ENCODE measurements at places on chromosomes 13 and 19.
A peak's percentile ranks its signal among the peaks of the same experiment; 100 is the strongest.

- no peak for DNase-seq
Measured at GRCh38 chr13:56886398-56886797, 254.3 kb upstream of the PRR20A start.

GRCh38 chr13:59946944-59947343 is 216.8 kb downstream of the DIAPH3 start:
- no peak for DNase-seq

GRCh38 chr13:26688286-26688685 is 72.3 kb downstream of the GPR12 start:
- no peak for DNase-seq

- DNase-seq, result no peak
Measured at GRCh38 chr13:109773276-109773675, 13.1 kb downstream of the IRS2 start.

DNA sequence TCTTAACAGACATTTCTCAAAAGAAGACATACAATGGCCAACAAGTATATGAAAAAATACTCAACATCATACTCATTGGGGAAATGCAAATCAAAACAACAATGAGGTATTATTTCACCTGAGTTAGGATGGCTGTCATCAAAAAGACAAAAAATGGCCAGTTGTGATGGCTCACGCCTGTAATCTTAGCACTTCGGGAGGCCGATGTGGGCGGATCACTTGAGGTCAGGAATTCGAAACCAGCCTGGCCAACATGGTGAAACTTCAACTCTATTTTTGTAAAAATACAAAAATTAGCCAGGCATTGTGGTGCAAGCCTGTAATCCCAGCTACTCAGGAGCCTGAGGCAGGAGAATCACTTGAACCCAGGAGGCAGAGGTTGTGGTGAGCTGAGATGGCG is 22.0 kb downstream of the CEACAM16 start:
- no peak for DNase-seq

- no peak for DNase-seq
Measured at GRCh38 chr19:48833977-48834376, 2.3 kb downstream of the HSD17B14 start.

DNA sequence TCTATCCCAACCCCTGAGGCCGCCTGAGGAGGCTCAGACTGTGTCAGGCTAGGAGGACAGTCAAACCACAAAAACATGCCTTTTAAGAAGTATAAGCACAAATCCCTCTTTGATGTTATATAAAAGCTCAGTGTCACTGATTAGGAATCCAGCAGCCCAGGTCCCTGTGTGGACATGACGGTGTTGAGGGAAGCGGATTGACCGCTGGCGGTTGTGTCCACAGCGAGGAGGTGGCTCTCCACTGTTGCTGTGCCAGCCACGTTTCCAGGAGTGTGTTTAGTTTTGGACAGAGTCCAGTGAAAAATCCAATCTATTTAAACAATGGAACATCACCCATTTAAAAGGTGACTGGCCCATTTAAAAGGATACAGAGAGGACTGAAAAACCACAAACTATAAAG is 7.5 kb upstream of the GJA3 start:
- no peak for DNase-seq

GRCh38 chr19:29841209-29841558 is 29.4 kb downstream of the CCNE1 start:
- no peak for DNase-seq

GRCh38 chr19:39525205-39525604 is 7.4 kb downstream of the EID2B start:
- no peak for DNase-seq

DNA sequence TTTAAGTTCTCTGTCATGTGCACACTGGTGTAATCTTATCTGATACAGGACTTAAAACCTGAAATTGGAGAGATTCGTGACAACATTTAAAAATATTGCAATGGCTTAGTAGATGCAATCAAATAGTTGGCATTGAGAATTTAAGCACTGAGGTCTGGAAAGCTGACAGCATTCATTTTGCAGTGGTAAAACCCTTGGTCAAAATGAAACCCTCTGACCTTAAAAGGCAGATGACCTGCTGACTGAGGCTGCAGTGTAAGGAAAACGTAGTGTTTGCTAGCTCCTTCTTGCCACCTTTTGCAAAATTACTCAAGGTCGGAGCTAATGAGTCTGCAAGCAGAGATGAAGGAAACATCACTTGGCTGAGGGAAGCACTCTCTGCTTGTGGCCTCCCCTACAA is 150.6 kb downstream of the KCTD12 start:
- no peak for DNase-seq

GRCh38 chr13:30791354-30792001 is 56.1 kb downstream of the ALOX5AP start:
- no peak for DNase-seq

GRCh38 chr13:61415058-61415721 is 459 bp downstream of the PCDH20 start:
- DNase-seq, result peak; percentile 76

DNA sequence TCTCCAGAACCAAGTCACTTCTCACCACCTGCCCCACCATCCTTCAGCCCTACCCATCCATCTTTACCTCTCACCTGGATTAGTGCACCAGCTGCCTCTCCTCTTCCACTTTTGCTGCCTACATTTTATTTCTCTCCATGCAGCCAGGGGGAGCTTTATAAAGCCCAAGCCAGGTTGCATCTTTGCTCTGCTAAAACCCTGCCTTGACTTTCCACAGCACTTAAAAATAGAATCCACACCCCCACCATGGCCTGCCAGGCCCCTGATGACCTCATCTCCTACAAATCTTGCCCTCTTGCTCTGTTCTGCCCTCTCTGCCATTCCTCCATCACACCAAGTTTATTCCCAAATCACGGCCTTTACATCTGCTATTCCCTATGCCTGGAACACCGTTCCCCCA is 1.8 kb downstream of the HOOK2 start:
- DNase-seq, result peak; percentile 85

DNA sequence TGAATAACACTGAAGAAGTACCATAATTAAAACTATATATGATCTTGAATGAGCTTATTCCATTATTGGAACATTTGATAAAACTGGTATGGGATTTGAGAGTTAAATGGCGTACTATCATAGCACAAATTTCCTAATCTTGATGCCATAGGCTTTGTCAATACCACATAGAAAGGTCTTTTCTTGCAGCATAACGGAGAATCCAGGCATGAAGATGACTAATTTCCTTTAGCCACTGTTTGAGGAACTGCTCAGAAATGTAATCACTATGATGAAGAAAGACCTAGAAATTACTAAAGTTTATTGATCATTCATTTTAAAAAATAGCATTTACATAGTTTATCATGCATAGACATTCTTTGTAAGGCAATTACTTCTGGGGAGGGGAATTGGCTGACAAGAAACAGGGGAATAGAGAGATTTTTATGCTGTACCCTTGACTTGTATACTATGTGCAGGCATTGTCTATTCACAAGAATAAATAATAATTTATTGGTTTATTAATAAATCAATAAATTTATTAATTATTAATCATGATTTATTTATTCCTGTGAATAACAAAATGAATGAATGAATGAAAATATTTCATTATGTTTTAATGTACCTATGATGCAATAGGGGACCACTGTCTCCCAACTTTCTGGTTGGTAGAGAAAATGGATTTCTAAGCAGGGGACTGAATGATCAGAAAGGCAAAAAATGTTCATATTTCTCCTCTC is 2676.6 kb downstream of the PCDH9 start:
- no peak for DNase-seq

DNA sequence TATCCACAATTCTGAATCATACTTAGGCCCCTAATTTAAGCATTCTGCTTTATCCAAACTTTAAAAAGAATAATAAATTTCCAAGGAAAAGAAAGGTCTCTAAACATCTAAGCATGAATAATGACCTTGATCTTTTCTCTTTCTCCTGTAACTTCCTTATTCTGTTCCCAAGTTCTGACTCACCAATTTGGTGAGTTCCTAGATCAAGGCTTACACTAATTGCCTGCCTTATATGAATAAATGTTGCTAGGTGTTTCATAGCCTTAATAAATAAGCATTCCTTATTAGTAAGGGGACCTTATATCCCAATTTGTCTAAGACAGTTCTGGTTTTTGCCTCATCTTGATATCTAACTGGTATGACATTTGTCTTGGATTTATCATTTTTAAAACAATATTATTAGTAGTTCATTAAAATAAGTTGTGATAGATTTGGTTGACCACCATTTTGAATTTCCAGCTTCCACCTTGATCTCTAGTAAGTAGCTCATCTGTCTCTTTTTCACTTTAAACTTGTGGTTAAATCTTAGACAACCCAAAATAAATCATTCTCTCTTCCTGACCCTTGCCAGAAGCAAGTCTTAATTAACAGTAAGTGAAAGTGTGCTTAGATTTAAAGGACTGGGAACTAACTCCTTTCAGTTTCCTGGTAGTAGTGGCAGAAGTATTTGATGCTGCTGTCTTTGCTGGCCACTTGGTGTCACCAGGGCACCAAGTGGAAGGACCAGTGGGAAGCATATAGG is 121.2 kb upstream of the MLNR start:
- no peak for DNase-seq

GRCh38 chr19:40560092-40560507 is 16.6 kb upstream of the SHKBP1 start:
- DNase-seq, result no peak

DNA sequence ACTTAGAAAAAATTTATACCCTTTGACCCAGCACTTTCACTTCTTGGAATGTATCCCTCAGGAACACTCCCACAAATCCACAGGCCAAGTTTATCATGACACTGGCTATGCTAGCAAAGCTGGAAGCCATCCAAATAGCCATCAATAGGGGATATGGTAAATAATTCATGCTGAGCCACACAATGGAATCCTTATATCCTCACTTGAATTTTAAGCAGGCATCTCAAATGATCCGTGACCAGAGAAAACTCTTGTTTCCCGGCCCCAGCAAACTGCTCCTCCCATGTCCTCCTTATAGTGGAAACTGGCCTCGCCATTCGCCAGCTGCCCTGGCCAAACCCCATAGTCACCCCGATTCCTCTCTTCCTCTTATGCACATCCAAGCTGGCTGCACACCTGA is 37.6 kb downstream of the GRIK5 start:
- no peak for DNase-seq

DNA sequence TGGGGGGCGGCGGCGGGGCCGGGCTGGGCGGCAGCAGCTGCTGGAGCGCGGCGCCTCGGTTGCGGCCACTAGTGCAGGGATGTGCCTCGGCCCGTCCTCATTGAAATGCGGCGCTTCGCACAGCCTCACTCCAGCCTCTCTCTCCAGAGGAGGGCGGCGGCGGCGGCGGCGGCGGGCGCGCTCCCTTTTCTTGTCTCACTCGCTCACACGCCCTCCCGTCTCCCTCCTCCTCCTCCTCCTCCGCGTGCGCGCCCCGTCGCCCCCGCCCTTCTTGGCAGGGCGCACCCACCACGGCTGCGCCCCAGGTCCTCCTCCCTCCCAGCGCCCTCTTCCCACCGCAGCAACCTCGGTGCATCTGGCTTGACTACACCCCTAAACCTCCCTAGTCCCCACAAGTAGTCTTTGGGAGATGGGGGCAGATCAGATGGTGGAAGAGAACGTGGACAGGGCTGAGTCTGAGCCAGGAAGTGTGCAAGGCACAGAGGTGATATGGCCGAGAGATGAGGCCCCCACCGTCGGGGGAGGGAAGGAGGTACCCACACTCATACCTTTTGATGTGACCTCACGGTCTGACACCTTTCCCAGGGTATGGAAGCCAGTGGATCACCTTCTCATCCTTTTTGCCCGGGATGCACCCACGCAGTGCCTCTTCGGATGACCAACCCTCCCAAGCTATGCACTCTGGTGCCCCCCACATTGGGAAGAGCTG is at the start of gene DCLK1:
TSS of gene DCLK1 (minus strand) at position 161 of the 709 bp plus-strand sequence.
- peak; percentile 72 for DNase-seq

GRCh38 chr19:46890423-46891170 is 29.8 kb downstream of the ARHGAP35 start:
- no peak for DNase-seq

GRCh38 chr19:19057720-19058119 is 6.1 kb upstream of the SLC25A42 start:
- DNase-seq, result no peak

- no peak for DNase-seq
Measured at GRCh38 chr19:55552206-55552605, 6.9 kb upstream of the SBK3 start.

GRCh38 chr13:31733647-31734046 is 5.7 kb upstream of the RXFP2 start:
- DNase-seq, result no peak

DNA sequence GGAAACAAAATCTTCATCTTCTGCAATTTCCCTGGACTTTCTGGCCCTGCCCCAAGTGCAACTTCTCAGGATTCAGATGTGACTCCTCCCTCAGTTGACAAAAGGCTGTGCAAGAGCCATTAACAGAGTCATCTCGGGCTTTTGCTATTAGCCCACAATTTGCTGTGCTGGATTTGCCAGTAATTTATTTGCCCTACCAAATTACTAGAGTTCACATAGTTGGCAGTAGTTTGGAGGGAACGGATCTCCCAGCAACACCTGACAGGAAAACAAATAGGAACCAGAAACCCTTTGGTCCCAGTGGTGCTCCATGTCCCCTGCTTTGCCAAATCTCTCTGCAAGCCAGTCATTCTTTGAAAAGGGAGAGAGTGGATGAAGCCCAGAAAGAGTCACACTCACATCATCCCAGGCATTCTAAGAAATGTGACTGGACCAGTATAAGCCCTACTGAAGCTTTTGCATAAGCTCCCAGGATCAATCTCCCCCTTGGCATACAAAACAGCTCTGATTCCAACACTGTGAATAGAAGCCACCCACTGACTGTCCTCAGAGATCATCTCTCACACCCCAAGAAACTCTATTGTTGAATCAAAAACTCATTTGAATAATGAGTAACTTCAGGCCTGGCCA is 350.1 kb upstream of the NBEA start:
- no peak for DNase-seq

- DNase-seq, result no peak
Measured at GRCh38 chr13:63773476-63773875, 2357.8 kb upstream of the PCDH20 start.

- DNase-seq, result no peak
Measured at GRCh38 chr19:15675560-15675959, 2.7 kb downstream of the CYP4F12 start.

- DNase-seq, result no peak
Measured at GRCh38 chr13:60112771-60113170, 51.0 kb downstream of the DIAPH3 start.

GRCh38 chr13:21872795-21873194 is 201.9 kb downstream of the FGF9 start:
- no peak for DNase-seq

- no peak for DNase-seq
Measured at GRCh38 chr13:105678072-105678471, 857.4 kb downstream of the EFNB2 start.

DNA sequence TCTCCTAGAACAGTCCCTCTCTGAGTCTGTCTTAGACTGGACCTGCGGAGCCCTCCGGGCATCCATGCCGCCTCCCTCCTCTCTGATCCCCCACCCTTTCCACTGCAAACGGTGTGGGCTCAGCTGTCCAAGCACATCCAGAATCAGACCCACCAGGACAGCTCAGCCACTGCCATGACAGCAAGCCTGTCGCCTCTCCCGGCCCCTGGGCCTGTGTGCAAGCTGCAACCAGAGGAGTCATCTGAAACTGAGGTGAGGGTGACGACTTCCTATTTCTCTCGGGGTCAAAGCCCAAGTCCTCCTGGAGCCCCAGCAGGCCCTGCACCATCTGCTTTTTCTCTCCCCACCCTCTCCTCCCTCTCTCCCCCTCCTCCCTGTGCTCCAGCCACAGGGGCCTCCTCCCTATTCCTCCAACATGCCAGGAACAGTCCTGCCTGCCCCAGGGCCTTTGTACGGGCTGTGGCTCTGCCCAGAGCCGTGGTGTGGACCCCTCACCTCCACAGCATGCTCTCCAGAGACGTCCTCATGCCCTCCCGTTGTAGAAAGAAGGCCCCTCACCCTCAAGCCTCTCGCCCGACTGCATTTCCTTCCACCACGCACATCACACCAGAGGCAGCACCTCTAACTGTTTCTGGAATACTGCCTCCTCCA is 23.5 kb upstream of the MYDGF start:
- no peak for DNase-seq

GRCh38 chr19:51274049-51274770 is 23.3 kb downstream of the SIGLECL1 start:
- DNase-seq, result no peak
